ENCODE measurements at places on chromosomes 2 and 18. TPM values are rescaled to one million over a fixed set of nuclear protein-coding genes. Genes with fewer than 3 reads are reported as not detected.
A peak's percentile ranks its signal among the peaks of the same experiment; 100 is the strongest.

DNA sequence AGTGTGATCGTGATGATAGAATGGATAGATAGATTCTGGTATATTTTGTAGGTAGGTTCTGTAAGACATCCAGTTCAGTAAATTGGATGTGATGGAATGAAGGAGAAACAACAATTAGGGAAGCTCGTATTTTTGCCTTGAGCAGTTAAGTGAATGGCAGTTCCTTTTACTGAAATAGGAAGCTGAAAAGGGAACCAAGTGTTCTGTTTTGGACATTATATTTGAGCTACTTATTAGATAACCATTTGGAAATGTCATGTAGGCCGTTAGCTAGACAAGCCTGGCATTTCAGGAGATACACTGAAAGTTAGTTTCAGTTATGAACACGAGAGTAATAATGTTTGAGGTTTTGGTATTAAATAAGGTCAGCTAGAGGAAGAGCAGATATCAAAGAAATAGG lies 41.5 kb downstream of the MARCHF7 start:
- DNase-seq = no peak
- H3K27ac ChIP-seq = no peak overlapping the region
- no peak overlapping the region for H3K4me3 ChIP-seq
- H3K4me1 ChIP-seq = peaks cover 4% of the 10 kb centered on the region
- H3K27me3 ChIP-seq = no peaks in the 10 kb centered on the region

GRCh38 chr2:233060980-233061590 lies 943 bp downstream of the INPP5D start:
- no peak for DNase-seq
- peak overlapping the region; percentile 54 for H3K27ac ChIP-seq
- peak overlapping the region; percentile 54 for H3K4me3 ChIP-seq
- no peaks in the 10 kb centered on the region for H3K27me3 ChIP-seq
- H3K36me3 ChIP-seq = no peaks in the 10 kb centered on the region
- peaks cover 8% of the 10 kb centered on the region for H3K4me1 ChIP-seq

DNA sequence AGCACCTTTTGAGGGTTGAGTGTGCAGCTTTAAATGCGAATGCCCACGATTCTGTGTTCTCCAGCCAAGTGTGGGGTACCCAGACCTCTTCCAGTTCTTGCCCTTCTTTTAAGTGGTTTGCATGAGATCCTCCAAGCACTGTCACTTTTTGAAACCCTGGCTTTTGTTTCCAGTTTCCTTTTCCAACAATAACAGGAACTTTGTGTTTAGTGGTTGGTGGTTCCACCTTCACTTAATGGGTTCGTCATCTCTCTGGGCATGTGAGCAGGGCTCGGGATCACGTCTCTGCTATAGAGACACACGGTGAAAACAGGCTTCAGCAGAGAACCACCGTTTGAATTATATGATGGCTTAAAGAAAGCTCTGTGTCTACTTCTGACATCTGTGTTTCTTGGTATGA lies 197.6 kb downstream of the LDLRAD4 start:
- no peaks in the 10 kb centered on the region for H3K4me1 ChIP-seq
- no peak overlapping the region for H3K4me3 ChIP-seq
- DNase-seq = peak; percentile 39
- no peak overlapping the region for H3K27ac ChIP-seq

DNA sequence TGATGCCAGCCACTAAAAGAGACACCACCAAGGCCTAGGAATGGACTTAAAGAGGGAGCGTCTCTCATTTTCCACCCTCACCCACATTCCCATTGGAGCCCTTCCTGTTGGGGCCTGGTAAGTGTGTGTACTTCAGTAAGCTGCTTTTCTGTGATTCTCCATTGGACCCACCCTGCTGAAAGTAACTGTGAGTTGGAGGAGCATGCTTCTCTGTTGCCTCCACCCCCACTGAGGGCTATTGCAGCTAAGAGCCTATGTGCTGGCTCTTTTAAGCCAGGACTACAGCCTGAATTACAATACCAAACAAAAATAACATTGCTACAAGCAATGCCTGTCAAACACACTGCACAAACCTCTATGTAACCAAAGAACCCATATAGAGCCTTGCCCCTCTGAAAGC lies 81.1 kb downstream of the TRABD2A start:
- no peak overlapping the region for H3K4me3 ChIP-seq
- no peaks in the 10 kb centered on the region for H3K27me3 ChIP-seq
- no peaks in the 10 kb centered on the region for H3K36me3 ChIP-seq
- H3K4me1 ChIP-seq = no peaks in the 10 kb centered on the region
- H3K27ac ChIP-seq = no peak overlapping the region

XRCC5 gene
- total RNA-seq = 171 TPM

G6PC2 gene
- total RNA-seq = 0.37 TPM

FIGLA gene
- total RNA-seq = not detected

SLC30A3 gene
- total RNA-seq = 0.77 TPM

AGXT gene
- not detected for total RNA-seq

STAM2 gene
- 62.1 TPM for total RNA-seq

CPS1 gene
- 5.0 TPM for total RNA-seq

GRHL1 gene
- 5.4 TPM for total RNA-seq

COL6A3 gene
- total RNA-seq = 548 TPM

All from lung (tissue), 17 donors.